ENCODE measurements at places on chromosomes 7 and 10.

DNA sequence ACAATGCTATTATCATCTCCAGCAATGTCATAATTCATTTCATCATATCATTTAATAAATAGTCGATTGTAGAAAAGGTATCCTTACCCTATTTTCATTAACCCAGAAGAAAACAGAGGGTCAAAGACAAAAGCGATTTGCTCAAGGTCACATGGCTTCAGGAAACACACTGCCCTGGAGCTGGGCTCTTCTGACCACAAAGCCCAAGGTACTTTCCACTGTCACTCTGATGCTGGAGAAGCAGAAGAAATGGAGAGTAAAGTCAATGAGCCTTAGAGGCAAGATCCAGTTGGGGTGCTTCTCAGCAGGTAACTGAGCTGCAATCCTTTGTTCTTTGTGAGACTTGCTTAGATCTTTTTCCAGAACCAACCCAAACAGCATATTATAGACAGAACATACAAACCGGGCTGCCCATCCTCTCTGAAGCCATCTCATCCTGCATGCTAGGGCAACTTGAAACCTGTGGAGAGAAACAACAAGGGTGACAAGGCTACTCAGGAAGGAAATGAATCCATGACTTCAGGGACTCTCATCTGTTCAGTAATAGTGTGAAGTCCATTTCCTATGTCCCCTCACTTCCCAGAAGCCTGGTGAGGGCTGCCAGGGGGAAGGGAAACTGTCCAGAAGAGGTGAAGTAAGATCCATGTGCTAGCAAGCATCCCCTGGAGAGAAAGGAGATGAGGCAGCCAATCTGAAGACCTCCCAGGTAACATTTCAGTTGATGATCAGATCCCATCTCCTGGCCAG lies 148.6 kb upstream of the SVIL start:
- DNase-seq, result no peak

DNA sequence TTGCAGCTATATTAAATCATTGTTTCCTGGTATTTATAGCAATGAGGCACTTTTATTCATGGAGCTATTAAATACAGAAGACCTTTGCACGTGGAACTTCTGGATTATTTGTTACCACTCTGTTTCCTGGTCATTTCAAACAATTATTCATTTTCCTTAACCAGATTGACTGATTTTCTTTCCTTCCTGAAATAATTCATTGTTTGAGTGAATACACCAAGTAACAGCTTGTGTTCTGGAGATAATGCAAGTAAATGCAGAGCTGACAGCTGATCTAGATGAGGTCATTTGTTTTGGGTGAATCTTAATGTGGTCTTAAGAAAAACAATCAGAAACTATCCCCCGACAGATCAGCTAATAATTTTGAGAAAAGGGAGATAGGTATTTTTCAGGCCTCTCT lies 497.7 kb downstream of the KIF20B start:
- no peak for DNase-seq

DNA sequence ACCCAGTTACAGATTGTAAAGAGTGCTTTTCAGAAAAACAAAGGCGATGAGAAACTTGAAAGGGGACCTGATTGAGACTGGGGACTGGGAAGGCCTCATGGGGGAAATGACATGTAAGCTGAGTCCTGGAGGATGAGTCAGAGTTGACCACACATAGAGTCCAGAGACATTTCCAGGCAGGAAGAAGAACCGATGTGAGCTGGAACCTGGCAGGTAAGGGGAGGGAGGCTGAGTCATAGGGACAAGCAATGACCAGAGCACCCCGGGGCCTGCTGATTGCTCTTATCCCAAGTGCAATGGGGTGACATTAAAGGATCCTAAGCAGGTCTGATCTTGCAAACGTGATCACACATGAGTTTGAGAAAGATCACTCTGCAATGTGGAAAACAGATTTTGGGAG lies 11.7 kb downstream of the TLL2 start:
- DNase-seq, result peak; percentile 26

DNA sequence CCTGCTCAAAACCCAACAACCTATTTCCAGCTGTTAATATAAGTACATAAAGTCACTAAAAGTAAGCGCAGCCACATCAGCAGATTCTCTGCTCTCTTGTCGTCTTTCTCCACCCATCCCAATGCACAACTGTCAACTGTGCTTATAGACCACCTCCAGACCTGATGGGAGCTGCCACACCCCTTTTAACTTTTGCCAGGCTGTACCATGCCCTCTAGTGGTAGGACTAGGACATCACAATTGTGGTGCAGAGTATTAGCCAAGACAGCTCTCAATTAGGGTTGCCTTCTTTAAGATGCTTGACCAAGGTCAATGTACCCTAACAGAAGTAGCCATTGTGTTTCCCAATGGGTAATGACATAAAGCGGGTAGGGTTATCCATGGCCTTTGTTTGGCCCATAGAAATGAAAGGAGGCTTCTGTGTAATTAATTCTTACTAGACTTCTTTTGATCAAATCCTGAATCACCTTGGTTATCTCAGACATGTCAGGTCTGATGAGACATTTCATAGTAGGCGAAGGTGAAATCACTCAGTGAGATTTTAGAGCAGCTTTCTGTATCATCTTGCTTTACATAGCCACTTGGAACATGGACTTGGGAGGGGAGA lies 68.1 kb downstream of the SCRN1 start:
- DNase-seq, result peak; percentile 77

Measured in LoVo (cell line).